ENCODE measurements at places on chromosomes 16 and 17.

- DNase-seq = no peak
Measured at GRCh38 chr17:18280249-18280648, 19.8 kb downstream of the MIEF2 start.

DNA sequence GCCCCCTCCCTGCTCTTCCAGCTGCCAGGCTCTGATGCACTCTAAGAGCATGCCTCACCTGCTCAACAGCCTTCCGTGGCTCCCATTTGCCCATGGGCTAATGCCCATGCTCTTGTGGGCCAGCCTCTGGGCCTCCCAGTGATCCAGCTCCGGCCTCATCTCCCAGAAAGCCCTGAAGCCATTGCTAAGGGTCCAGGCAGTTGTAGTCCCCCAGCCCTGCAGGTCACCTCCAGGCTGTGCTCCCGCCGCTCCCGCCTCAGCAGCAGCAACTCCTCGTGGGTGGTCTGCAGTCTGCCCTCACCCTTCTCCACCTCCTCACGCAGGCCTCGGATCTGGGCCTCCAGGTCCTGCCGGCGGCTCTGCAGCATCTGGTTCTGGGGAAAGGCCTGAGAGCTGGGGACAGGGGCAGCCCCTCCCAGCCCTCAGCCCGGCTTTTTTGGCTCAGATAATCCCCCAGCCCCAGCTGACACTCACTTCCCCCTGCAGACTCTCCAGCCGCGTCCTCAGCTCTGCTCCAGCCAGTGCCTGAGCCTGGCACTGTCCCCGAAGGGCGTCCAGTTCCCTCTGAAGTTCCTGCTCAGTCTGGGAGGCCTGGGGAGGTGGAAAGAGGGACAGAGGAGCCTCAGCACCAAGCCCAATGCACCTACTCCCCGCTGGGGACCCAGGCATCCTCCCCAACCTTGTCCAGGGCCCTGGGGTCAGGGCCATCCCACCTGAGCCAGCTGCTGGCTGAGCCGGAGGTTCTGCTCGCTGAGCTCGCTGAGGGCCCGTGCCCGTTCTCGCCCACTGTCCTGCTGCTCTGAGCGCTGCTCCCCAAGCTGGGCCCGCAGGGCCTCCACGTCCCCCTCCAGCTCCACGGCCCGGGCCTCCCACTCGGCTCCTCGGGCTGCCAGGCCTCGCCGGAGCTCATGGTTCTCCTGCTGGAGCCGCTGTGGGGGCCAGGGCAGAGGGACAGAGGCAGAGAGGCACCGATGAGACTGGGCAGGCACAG, 6.2 kb downstream of the BICDL2 start:
- no peak for DNase-seq

- no peak for DNase-seq
Measured at GRCh38 chr17:68675723-68676122, 74.6 kb upstream of the FAM20A start.

DNA sequence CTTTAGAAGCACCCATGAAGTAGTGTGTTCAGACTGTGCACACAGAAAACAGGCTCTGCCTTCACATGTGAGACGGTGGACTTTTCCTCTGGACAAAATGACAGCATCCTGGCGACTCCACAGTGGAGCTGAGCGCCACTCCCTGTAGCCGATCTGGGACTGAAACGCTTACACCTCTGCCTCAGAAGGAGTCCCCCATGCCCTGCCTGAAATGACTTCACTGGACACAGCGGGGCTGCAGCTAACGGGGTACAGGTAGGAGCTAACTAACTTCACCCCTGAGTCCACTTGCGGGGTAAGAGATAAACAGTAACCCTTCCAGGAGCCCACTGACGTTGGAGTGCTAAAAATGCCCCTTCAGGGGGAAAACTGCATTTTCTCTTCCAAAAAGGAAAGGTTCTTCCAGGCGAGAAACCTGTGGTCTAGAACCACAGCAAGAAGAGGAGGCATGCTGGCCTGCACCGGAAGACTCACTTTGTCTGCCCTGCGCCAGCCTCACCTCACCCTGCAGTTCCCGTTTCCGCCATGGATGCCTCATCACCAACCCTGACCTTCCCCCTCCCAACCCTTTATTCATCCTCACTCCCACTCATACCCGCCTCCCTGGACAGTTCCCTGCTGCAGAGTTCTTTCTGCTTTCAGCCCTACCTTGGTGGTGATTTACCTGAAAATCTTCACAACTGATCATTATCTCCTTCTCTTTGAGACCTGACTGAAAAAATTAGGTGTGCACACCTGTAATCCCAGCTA, 19.4 kb upstream of the ENDOV start:
- DNase-seq = no peak

- no peak for DNase-seq
Measured at GRCh38 chr17:32116937-32117336, 25.4 kb upstream of the RHOT1 start.
